CD4-positive, alpha-beta memory T cell (primary cell): ENCODE measurements at places on chromosomes 5 and 9.
A peak's percentile ranks its signal among the peaks of the same experiment; 100 is the strongest.

- DNase-seq, result peak; percentile 25
These were observed 49.2 kb downstream of the ANXA1 start for GRCh38 chr9:73200694-73201452.

GRCh38 chr9:113261917-113262671 is 13.3 kb downstream of the CDC26 start:
- DNase-seq, result no peak

GRCh38 chr9:124343533-124344290 is 71.5 kb downstream of the PSMB7 start:
- no peak for DNase-seq

DNA sequence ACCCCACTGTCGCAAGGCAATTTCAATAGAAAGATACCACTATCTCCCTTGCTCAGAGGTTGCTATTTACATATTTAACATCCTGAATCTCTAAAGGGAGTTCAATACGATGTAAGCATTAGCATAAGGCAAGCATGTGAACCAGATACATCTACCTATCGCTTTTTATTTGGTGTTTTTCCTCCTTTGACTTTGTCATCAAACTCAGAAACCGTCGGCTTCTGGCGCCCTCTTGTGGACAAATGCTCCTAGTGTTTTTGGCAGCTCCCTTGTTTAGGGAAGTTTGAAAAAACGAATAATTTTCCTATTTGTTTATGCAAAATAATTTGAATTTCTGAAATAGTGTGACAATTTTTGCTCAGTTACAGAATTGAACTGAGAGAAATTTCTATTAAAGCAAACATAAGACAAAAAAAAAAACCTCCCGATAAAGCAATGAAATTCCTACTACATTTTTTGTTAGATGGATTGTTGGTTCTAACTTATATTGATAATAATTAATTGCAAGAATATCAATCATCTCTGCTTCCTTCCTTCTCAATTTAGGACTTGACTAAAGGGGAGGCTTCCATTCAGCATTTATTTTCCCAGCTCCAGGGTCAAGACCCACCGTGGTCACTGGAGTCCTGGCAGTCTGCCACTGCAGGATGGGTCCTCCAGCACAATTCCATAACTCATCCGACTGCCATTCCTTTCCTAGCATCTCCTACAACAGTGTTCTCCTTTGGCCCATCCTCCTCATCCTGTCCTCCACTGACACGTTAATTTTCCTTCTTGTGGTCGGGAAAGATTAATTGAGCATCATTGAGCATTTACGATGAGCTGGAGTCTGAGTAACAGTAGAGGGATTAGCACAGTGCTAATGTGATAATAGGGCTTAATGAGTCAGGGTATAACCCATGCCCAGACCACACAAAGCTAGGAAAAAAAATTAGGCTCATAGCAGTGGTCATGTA is 131.8 kb upstream of the CHD1 start:
- peak; percentile 84 for DNase-seq

DNA sequence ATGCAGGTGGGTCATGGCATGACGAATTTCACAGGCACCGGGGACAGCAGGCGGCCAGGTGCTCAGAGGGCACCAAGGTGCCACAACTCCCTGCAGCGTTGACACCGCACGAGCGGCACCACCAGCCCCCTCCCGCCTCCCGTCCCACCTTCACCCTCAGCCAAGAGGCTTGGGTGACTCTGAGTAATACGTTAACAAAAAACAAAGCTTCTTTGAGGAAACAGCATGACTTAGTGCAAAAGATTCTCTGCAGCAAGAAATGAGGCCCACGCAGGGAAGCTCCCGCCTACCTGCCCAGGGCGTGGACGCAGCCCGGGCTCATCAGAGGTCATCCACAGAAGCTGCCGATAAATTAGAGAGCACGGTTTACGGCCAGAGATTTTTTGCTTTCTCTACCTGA is 4.1 kb downstream of the TMEM250 start:
- no peak for DNase-seq

DNA sequence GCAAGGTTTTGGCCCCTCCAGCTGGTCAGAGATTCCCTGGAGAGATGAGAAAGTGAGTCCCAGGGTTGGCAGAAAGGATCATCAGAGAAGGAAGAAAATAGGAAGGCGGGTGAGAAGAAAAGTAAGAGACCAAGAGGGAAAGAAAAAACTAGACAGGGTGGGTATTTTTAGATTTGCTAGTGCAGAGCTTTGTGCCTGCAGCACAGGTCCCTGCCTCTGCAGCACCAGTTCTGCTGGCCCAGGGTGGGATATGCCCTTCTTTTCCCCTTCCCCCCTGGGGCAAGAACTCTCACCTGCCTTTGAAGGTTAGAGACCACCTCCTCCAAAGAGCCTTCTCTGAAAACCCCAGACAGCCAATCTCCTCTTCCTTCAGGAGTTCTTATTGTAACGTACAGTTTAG is 90.3 kb upstream of the EGFLAM start:
- DNase-seq, result no peak

GRCh38 chr5:74404574-74405508 is 235.7 kb downstream of the ENC1 start:
- no peak for DNase-seq

DNA sequence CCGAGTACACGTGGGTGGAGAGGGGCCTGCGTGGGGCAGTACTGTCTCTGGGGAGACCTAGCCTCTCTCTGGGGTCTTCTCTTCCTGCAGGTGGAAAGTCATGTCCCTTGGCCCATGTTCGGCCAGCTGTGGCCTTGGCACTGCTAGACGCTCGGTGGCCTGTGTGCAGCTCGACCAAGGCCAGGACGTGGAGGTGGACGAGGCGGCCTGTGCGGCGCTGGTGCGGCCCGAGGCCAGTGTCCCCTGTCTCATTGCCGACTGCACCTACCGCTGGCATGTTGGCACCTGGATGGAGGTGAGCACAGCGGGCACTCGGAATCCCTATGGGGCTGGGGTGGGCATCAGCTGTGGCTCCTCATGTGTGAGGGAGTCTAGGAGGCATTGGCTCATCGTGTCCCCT is 5.5 kb upstream of the CACFD1 start:
- no peak for DNase-seq

DNA sequence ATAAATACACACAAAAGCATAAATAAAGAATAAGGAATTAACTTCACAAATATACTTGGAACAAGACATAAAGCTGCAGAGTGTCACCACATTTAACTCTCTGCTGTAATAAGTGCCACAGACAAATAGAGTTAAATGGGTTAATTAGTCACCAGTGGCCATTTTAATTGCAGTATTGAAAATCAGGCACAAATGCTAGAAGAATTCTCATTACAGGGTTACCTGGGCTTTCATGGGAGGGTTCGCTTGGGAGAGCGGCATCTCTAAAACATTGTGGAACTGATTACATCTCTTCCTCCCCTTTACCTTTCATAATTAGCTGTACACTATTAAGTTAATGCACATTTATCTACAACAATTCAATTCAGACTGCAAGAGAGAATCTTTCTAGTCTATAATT is 505.3 kb upstream of the DAP start:
- no peak for DNase-seq

- no peak for DNase-seq
These were observed 33.0 kb upstream of the MAP1B start for GRCh38 chr5:72074251-72074650.

GRCh38 chr9:89518466-89519365 is 20.8 kb upstream of the SEMA4D start:
- no peak for DNase-seq

- no peak for DNase-seq
These were observed 41.4 kb downstream of the CCDC180 start for GRCh38 chr9:97348871-97349270.

DNA sequence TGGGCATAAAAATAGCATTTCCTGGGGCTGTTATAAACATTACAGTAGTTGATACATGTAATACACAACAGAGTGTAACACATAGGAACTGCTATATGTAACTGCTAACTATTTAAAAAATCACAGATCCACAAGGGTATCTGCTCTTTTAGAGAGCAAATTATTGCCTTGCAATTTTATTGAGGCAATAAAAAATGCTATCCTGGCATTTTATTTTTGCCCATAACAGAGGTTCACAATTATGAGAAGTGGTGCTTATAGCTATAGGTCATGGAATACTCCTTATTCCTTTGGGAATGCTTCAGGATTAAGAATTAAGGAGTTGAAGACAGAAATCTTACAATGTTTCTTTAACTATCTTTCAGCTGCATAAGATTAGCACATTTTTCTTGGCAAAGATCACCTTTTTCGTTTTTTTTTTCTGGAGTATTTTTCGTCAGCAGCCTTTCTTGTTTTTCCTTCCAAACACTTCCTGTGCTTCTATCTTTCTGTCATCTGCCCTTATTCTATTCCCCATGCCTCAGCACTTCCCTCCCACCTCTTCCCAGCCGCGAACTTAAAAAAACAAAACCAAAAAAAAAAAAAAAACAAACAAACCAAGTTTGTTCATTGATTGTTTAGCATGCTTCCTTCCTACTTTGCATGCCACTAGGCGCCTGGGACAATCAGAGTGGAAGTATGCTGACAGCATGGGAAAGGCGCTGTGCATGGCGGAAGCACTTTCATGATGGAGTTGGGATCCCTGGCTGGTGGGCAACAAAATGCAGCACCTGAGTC is 264.2 kb downstream of the MAST4 start:
- no peak for DNase-seq

DNA sequence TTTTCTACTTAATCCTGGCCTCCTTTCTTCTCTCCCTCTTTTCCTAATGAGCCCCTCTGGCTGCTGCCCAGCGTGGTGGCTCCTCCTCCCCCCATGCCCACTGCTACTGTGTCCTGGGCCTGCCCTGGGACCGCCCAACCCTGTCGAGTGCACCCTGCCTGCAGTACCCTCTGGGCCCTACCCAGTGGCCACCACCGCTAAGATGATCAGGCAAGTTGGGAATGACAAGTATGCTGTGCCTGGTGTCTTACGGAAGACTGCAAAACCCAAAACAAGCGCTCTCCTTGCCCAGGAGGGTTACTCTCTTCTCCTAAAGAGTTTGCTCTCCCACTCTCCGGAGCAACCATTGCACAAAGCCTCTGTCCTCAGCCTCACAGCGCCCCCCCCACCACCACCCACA is 273.7 kb downstream of the SYK start:
- DNase-seq, result no peak

- DNase-seq, result no peak
These were observed 53.2 kb upstream of the SMIM32 start for GRCh38 chr5:136246122-136246521.

DNA sequence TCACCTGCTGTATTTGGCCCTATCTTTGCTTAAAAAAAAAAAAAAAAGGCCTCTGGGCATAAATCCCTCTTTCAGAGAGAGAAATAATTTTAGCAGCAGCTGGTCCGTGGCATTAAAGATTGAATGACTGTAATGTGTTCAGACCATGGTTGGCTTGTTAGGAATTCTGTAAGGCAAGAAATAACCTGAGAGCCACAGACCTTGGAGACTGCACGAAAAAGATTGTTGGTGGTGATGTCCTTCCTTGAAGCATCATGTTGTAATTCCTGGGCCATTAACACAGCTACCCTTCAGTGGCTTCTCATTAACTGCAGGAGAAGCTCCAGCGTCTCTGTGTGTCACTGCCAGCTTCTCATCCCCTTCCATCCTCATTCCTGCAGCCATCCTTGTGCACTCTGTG is 79.0 kb downstream of the SGCD start:
- DNase-seq, result no peak

DNA sequence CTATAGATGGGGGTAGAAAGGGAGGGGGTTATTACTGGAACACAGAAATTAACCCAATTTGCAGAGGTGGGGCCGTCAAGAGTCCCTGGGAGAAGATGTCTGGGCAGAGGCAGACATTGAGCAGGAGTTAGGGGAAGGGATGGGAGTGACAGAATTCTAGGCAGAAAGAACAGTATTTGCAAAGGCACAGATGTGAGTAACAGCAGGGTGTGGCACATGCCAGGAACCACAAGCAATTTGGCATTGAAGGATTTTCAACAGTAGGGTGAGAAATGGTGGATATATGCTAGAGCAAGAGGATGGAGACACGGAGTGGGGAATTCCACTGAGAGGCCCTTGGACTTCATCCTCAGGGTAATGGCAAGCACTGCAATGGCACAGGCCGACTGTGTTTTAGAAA is 71.6 kb upstream of the FRRS1L start:
- no peak for DNase-seq

- DNase-seq, result peak; percentile 30
These were observed 957 bp downstream of the SHB start for GRCh38 chr9:38067859-38068681.

- DNase-seq, result no peak
These were observed 3.3 kb downstream of the LTC4S start for GRCh38 chr5:179796877-179797608.

DNA sequence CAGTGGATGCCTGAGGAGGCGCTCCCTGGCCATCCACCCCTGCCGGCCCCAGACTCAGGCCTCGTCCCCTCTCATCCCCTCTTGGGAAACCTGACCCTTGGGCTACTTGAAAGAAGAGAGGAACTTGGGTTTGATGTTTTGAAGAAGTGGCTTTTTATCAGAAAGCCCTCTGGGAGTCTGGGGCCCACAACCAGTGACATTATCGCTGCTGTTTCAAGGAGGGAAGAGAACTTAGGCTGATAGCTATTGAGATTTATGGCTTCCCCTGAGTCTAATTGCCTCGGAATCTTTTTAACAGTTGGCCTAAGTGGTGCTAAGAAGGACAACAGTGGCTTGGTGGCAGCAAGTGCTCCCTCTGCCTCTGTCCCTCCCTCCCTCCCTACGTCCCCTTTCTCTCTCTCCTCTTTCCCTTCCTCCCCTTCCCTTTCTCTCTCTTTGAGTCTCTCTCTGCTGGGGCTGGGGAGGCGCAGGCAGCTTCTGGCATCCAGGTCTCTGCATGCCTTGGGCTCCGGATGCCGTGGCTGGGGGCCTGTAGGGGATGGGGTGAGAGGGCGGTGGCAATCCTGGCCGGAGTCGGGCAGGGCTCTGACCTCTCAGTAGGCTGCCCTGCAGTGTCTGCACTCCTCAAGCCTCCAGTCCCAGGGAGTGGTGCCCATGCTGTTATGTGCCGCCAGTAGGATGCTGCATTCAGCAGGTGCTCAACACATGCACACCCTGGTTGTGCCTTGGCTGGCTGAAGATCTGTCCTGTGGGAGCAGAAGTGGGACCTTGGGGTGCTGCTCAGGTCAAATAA is 49.6 kb upstream of the RXRA start:
- no peak for DNase-seq

- DNase-seq, result no peak
These were observed 1.3 kb downstream of the QSOX2 start for GRCh38 chr9:136244122-136244968.

DNA sequence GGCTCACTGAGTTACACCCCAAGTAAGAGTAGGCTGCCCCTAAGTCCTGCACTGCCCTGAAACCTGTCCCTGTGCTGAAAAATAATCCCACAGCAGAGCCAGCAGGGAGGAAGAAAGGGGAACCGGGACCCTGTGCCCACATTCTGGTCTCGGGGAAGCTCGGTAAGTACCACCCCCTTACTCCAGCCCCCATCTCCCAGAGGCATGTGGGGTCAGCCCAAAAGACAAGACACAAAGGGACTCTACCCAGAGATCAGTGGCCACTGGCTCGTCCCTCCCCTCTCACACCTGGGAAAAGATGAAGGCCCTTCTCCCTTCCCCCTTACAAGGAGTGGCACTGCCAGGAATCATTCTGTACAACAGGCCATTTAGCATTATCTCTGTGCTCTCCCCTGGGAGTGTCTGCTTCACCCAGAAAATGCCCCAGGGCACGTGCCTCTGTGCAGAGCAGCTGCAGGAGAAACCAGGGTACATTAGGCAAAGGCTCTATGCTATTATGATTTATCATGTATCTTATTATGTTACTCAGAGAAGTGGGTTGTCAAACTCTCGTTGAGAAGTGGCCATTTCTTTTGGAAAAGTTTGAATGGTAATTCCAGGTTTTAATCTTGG is 71.3 kb downstream of the NDFIP1 start:
- no peak for DNase-seq

- DNase-seq, result no peak
These were observed 159.7 kb downstream of the MUSK start for GRCh38 chr9:110828264-110828663.

GRCh38 chr5:31598640-31599611 is 40.0 kb upstream of the PDZD2 start:
- DNase-seq, result no peak
